Myocyte (in vitro differentiated cells): ENCODE measurements at places on chromosomes 5 and 9. TPM values are rescaled to one million over a fixed set of nuclear protein-coding genes. Genes with fewer than 3 reads are reported as not detected.

DNA sequence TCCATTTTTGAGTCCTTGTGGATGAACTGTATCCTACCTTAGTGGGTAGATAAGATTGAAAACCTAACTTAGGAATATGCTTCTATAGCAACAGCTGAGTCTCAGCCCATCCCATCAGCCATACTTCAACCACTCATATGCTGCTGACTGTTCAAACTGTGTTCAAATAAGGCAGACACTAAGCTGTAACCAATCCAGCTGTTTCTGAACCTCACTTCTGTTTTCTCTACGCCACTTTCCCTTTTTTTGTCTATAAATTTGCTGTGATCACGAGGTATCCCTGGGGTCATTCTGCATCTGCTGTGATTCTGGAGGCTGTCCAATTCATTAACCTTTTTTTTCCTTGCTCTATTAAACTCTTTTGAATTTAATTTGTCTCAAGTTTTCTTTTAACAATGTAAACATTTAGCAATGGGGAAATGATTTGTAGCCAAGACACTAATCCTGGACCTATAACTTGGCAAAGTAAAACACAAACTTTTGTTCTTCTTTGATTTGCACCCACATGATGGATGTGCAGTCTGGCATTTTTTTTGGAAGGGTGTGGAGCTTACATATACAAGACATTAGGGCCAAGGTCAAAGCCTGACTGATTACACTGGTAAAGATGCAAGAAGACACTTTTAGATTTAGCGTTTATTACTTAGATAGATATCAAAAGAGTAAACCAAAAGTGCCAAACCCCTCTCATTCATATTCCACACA, 14.9 kb upstream of the SCGB3A2 start:
- DNase-seq: no peak

- no peak for DNase-seq
Observed at GRCh38 chr9:97900103-97900737, 22.1 kb downstream of the TRMO start.

DNA sequence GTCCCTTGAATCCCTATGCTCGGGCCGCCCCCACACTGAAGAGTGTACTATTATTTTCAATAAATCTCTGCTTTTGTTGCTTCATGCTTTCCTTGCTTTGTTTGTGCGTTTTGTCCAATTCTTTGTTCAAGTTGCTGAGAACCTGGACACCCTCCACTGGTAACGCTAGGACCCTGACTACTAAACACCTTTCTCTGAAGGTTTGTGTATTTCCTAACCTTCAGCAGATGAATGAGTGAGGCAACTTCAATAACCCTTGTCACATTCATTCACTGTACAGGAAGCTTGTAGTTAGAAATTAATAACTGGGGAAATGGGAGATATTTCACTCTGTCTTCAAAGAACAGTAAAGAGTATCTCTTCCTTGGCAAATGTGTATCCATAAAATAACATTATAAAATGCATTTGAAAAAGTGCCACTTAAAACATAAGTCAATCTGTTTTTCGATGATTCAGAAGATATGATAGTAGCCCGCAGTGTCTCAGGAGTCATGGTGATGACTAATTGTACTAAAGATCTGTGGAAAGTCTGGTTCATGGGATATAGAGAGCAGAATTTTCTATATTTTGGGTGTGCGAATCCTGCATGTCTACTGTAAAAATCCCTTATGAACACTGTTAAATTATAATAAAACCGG, 43.2 kb upstream of the ANKH start:
- peak; percentile 22 for DNase-seq

GRCh38 chr5:39780347-39780746, 355.6 kb upstream of the DAB2 start:
- DNase-seq: peak; percentile 49

DNA sequence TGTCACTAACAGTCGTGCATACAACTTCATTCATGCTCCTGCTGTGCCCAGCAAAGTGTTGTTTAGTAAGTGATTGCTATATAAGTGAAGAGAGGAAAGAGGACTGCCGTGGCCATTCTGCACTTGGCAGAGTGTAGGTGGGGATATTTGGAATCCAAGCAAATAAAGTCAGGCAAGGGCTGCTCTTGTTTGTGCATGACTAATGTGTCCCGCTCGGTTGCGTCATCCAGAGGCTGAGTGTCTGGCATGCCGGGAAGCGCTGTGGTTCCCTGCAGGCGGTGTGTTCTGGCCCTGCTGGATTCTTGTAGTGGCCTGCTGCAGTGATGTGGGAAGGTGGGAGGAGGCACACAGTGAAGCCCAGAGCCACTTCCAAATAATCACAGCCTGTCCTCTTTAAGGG, 136.9 kb upstream of the ANKH start:
- DNase-seq: peak; percentile 95

- no peak for DNase-seq
Observed at GRCh38 chr5:58458141-58458742, 1.6 kb downstream of the PLK2 start.

DNA sequence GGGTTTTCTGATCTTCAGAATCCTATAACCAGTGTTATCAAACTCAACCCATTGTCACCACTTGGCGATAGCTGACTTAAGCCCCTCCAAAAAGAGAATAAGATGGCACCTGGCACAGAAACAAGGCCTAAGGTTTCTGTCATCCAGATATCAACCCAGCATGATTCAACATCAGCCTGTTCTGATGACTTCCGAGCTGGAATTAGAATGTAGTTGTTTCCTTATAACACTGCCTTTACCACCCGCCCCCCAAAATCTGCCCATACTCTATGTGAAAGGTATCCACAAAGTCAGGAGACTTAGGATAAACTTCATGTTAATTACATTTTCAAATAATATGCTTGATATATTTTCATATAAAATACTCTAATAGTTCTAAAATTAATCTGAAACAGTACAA, 5.2 kb downstream of the KLF9 start:
- peak; percentile 44 for DNase-seq

GRCh38 chr5:37604290-37604689, 225.2 kb downstream of the WDR70 start:
- peak; percentile 9 for DNase-seq

GRCh38 chr9:122402403-122402871, 31.6 kb downstream of the PTGS1 start:
- peak; percentile 83 for DNase-seq

GRCh38 chr9:112642126-112642525, 75.8 kb downstream of the INIP start:
- DNase-seq: no peak

DNA sequence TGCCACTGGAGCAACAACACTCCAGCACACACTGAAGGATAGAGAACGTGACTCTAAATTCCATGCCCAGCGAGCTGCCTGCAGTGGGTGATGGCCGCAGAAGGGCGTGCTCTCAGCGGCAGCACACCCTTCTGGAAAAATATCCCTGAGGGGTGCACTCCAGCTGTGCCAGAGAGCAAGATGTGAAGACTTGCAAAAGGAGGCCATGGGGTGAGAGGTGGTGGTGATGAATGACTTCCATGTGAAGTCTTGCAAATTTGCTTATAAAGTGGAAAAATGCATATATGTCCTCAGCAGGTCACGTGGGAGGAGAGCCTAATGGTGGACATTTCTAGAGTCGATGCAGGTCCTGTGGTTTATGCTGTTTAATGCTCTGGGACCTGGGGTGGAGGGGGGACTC, 39.8 kb upstream of the COL5A1 start:
- no peak for DNase-seq

- DNase-seq: no peak
Observed at GRCh38 chr5:136065588-136065987, 36.8 kb downstream of the TGFBI start.

DNA sequence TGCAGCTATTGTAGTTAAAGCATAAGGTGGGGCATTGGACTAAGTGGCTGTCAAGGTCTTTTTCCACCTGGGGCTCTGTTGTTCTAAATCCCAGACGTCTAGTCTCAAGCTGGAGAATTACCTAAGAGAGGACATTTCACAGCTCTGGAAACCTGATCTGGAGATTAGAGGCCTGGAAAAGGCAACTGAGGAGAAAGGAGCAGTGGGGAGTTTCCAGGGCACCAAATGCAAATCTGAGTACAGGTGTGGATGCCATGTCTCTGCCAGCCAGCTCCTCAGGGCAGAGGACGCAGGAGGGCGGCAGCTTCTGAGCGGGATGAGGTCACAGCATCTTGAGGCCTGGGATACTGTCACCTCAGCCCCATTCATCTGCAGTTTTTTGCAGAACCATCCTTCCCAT, 65.2 kb downstream of the PPARGC1B start:
- DNase-seq: no peak

DNA sequence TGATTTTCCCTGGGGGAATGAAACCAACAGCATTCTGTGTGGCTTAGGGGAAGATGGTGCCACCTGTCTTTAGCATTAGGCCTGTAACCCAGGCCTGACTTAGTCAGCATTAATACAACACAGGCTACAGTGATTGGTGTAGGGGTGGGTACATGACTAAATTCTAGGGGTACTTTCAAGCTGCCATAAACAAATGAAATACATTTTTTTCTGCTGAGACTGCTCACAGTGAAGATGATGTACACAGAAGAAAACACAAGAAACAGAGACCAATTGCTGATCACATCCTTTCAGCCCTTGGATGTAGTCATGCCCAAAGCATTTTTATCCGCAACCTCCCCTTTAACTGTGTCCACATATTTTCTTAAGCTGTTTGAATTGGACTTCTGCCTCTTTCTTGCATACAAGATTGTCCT, 527.2 kb downstream of the KCTD16 start:
- DNase-seq: peak; percentile 71

DNA sequence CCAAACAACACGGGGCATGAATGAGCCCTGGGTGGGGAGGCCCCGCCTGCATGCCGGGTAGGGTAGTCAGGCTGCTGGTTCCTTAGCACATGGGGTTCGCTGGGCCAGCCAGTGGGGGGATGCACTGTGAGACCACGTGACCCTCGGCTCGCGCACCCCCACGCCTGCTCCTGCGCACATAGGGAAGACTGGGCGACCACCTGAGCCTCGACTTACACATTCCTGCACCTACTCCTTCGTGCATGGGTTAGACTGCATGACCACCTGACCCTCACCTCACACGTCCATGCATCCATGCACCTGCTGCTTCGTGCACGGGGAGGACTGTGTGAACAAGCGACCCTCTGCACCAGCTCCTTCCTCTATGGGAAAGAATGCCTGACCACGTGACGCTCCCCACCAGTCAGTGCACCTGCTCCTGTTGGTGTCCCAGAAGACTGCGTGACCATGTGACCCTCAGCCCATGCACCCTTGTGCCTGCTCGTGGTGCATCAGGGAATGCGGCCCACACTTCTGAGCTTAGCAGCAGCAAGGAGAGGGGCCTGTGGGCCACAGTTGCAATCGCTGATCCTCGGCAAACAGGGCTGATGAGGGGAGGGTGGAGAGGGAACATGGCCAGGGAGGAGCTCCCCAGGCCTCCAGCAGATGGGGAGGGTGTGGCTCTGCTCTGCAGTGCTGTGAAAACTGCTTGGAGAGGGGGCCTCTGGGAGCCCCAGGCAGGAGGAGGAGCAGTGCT, 18.1 kb downstream of the LPCAT1 start:
- peak; percentile 41 for DNase-seq

GRCh38 chr9:133528001-133528875, 3.5 kb upstream of the MYMK start:
- DNase-seq: peak; percentile 86

- no peak for DNase-seq
Observed at GRCh38 chr9:98057138-98057799, 737 bp downstream of the NANS start.

DNA sequence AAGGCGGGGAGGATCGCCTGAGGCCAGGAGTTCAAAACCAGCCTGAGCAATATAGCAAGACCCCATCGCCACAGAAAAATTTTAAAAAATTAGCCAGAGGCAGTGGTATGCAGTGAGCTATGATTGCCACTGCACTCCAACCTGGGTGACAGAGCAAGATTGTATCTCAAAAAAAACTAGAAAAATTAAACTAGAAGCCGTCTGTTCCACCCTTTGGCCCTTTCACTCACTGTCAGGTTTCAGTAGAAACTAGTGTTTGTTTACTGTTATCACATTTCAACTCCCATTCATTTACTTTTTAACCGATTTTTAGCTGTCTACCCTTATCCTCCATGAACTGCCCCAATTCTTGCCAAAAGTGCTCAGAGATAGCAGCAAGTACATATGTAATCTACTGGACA, 8.3 kb downstream of the UGCG start:
- DNase-seq: no peak

- DNase-seq: no peak
Observed at GRCh38 chr9:135135929-135136315, 48.5 kb downstream of the OLFM1 start.

DNA sequence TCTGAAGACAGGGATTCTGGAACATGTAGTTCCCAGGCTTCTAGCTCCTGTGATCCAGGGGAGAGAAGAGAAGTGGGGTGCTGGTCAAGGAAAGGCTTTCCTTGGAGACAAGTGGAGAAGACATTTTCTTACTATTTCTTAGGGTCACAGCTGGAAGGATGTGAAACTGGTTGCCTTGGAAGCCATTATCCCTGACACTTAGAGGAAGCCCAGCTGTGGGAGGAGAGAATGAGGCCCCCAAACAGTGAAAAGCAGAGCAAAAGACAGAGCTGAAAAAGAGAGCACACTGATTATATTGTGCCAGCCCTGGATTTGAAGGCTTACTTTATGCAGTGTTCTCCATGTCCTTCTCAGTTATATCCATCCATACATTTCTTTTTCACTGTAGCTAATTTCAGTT, 17.5 kb upstream of the SHB start:
- no peak for DNase-seq

- peak; percentile 24 for DNase-seq
Observed at GRCh38 chr5:134252671-134253070, 26.8 kb upstream of the PPP2CA start.

- DNase-seq: peak; percentile 26
Observed at GRCh38 chr5:20601678-20602100, 613.7 kb upstream of the CDH18 start.

NOTCH1 gene
- total RNA-seq: 6.2 and 16.0 TPM in 2 replicates

PCDHB12 gene
- 5.4 and 7.2 TPM in 2 replicates for total RNA-seq

SNCB gene
- total RNA-seq: 0.16 and 1.0 TPM in 2 replicates

PCDHA12 gene
- 0.03 and 0.16 TPM in 2 replicates for total RNA-seq

GRHPR gene
- total RNA-seq: 218 and 267 TPM in 2 replicates

S100Z gene
- not detected in 2 replicates for total RNA-seq

INSL4 gene
- not detected in 2 replicates for total RNA-seq

ITGA1 gene
- 7.6 and 9.7 TPM in 2 replicates for total RNA-seq

FXN gene
- total RNA-seq: 6.5 and 12.9 TPM in 2 replicates

ENG gene
- total RNA-seq: 10.5 and 12.5 TPM in 2 replicates

PCDH12 gene
- not detected in 2 replicates for total RNA-seq

FOXD4L3 gene
- total RNA-seq: not detected in 2 replicates

ADGRD2 gene
- total RNA-seq: not detected in 2 replicates

IL7R gene
- total RNA-seq: 0.29 and 2.9 TPM in 2 replicates

C5orf58 gene
- total RNA-seq: not detected in 2 replicates

ZNF608 gene
- total RNA-seq: 41.1 and 43.9 TPM in 2 replicates

SLC36A3 gene
- not detected in 2 replicates for total RNA-seq

LCN1 gene
- total RNA-seq: not detected in 2 replicates
